ENCODE measurements at places on chromosomes 3 and 15.
A peak's percentile ranks its signal among the peaks of the same experiment; 100 is the strongest.

- DNase-seq = no peak
Observed at GRCh38 chr15:36724493-36724892, 145.1 kb downstream of the CDIN1 start.

DNA sequence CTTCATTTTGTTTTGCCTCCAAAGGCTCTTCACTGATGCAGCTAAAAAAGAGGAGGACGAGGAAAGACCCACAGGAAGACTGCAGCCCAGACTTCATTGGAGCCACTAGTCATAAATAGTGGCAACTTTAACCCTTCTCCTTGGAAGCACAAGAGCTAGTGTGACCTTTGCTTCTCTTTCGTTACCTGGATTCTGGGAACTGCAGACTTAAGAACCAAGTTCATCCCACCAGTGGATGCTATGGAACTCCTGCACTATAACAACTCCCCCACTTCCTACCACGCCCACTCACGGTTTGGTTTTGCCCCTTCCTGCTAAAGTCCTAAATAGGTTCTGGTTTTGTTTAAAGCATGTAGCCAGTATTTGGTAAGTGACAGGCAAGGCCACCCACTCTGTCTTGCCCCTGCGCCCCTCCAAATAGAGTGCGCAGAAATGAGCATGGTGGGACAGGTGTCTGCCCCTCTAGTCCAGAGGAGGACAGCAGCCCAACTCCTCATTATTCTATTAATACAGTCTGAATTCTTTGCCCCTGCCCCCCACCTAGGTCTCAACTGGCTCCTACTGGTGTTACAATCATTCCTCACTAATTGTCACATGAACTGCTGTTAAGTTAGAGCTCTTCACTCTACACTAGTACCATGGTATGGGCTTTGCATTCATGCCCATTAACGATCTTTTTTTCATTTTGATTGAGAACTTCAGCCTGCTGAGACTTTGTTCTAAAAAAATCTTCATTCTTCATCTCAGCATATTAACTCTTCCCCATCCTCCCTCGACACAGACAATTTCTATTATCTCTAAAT is 504.6 kb downstream of the FOXP1 start:
- DNase-seq = no peak

DNA sequence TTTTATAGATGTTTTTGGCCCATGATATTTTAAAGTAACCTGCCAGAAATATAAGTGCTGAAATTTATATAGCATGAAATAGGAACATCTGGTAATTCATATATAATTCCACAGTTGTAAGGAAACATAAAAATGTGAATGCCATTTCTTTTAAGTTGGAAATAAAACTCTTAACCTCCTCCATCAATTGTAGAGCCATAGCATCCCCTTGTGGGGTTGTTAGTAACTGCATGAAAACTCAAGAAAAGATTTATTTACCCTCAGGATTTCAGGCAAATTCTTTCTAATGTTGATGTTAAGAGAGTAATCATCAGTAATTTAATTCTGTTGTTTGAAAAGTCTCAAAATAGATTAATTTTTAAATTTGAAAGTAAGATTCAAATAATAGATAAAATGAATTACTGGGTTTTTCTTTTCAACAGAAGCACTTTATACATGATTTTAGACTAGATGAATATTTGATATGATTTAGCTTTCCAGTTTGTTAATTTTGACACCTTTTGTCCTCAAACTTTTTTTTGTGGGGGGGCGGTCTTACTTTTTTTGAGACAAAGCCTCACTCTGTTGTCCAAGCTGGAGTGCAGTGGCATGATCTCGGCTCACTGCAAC is 74.7 kb downstream of the RASA2 start:
- DNase-seq = peak; percentile 61

GRCh38 chr3:183826448-183827250 is 1.3 kb upstream of the MAP6D1 start:
- no peak for DNase-seq

GRCh38 chr3:63940389-63940757 is 28.2 kb upstream of the SCAANT1 start:
- DNase-seq = no peak

DNA sequence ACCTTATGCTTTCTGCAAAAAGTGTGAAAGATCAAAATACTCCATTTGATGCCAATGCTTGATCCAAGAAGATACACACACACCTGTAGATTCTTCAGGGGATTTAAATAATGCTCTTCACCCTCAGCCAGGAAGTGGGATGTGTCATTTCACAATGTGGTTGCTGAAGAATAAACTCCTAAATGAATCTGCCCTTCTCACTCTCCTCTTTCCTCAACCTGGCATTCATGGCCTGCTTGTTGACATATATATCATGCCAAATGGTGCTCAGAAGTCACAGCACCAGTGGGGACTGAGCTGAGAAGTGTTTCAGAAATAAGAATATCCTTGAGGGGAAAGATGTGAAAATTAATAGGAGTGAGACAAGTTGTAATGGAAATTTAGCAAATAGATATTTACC is 146.6 kb upstream of the ARHGEF26 start:
- DNase-seq = no peak

DNA sequence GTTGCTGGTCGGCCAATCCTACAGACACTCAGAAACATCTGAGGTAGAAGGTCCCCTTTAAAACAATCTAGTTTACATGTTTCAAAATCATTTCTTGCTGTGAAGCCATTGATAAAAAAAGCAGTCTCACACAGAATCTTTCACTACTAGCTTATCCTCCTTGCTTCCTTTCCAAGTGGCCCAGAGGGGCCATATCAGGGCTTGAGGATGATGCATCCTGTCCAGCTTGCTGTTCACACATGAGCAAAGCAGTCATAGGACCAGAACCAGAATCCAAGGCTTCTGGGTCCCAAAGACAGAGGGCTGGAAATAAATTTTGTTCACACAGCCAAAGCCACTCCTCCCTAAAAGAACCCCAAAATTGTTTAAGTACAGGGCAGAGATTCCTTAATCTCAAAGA is 9.2 kb upstream of the LYZL4 start:
- no peak for DNase-seq

- DNase-seq = no peak
Observed at GRCh38 chr3:73225991-73226390, 164.5 kb downstream of the EBLN2 start.

DNA sequence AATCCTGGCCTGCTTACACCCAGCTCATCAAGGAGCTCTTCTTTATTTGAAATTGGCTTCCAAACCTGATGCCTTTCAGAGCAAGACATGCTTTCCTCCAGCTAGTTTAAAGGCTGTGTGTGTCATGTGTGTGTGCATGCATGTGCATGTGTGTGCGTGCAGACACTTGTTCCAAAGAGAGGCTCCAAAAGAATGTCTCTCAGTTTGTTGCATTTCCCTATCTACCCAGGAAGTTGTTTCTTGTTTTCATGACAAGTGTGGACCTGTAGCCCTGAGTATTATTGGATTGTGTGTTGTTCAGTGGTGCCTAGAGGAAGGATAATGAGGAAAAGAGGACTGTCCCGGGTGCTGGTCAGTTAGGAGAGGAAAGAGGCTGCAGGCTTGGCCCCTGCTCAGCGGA is 240.0 kb downstream of the THSD4 start:
- no peak for DNase-seq

- DNase-seq = no peak
Observed at GRCh38 chr3:141227752-141228151, 3.9 kb upstream of the PXYLP1 start.

DNA sequence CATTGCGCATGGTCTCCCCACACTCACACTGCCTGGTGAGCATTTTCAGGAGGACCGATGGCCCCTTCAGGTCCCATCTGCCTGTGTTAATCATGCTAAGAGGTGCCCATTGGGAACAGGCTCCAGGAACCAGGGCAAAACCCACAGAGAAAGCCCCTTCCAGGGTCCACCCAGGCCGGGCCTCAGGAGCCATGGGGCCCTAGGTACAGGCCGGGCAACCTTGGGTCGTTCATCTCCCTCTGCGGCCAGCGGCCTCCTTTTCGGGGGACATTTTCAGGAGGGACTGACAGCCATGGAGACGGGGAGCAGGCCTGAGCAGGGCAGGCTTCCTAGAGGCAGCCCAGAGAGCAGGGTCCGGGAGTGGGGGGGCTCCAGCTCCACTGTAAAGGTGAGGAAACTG is 68.0 kb upstream of the TAMM41 start:
- DNase-seq = no peak

DNA sequence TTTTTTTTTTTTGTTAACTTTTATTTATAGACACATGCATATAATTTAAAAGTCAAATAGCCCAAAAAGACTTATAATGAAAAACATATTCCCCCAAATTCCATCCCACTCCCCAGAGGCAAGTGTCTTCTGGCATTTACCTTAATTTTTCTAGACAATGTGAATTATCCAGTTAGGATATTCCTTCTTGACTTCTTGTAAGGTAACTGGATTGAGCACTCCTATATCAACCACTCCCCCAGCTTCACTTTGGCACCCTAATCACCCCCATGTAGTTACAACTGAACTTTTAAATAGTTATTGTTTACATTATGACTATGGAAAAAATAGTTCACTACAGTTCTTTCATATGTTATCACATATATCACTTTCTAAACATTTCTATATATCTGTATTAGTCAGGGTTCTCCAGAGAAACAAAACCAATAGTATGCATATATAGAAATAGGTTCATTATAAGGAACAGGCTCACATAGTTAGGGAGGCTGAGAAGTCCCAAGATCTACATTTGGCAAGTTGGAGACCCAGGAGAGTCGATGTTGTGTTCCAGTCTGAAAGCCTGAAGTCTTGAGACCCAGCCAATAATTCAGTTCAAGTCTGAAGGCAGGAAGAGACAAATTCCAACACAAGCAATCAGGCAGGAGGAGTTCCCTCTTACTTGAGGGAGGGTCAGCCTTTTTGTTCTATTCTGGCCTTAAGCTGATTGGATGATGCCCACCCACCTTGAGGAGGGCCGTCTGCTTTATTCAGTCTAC is 175.8 kb downstream of the THSD4 start:
- no peak for DNase-seq

All from activated CD4-positive, alpha-beta T cell treated with anti-CD3 and anti-CD28 coated beads for 4 hours (primary cell).